ENCODE measurements at places on chromosomes 5 and 9.
A peak's percentile ranks its signal among the peaks of the same experiment; 100 is the strongest.

GRCh38 chr9:114745879-114746550, 59.8 kb downstream of the TNFSF15 start:
- no peak for DNase-seq

GRCh38 chr5:82312373-82312856, 34.3 kb upstream of the RPS23 start:
- peak; percentile 90 for DNase-seq

GRCh38 chr5:115657881-115658233, 32.0 kb upstream of the TMED7 start:
- DNase-seq, result no peak

- peak; percentile 82 for DNase-seq
These were observed 110.7 kb upstream of the RAD23B start for GRCh38 chr9:107172160-107172978.

DNA sequence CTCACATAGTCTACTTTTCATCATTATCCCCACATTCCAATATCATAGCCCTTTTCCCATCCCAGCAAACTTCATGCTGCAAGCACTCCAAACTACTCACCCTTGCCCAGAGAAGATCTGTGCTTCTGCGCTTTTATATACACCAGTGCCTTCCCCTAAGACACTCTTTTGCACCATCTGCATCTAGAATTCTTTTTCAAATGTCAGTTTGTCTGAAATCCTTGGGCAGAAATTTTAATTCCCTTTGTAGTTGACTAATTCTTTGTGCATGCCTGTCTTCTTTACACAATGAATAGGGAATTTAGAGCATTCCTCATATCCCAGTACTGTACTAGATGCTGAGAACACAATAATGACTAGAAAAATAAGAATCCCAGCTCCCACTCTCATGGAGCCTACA, 298.9 kb downstream of the KCNN2 start:
- no peak for DNase-seq

DNA sequence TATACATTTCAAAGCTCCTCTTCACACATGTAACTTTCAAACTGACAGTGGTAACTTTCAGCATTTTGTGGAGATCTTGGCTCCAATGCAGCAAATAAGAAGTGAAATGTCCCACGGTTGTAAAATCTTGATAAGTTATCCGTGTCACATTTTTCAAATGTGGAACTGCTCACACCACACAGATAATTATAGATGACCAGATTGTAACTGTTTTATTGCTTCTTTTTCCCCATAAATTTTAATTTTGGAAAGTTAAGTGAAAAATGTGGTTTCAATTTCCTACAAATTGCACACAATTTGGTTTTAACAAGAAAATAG, 347.1 kb downstream of the EBF1 start:
- no peak for DNase-seq

Measured in GM23338 (cell line).